ENCODE measurements at places on chromosomes 12 and 14.

GRCh38 chr12:43294916-43295315 lies 257.1 kb downstream of the ADAMTS20 start:
- no peak for DNase-seq

GRCh38 chr14:32728976-32729375 lies 209.7 kb upstream of the NPAS3 start:
- DNase-seq = no peak

DNA sequence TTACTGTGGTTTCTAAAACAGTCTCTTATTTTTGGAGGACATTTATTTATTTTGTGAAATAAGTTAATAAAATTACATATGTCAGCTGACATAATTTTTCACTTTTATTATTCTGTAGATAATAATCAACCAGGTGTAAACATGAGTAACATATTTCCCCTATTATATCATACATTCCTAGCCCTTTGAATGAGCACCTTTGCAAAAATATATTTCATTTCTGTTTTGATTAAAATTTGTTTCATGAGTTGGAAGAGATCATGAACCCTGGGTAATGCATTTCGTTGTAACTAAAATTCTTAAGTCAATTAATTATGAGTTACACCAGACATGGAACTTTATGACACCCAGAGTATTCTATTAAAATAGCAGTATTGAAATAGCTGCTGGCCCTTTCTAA lies 56.3 kb downstream of the SLC16A7 start:
- no peak for DNase-seq

GRCh38 chr12:82426081-82426480 lies 67.8 kb downstream of the METTL25 start:
- no peak for DNase-seq

GRCh38 chr12:7638760-7639555 lies 26.8 kb downstream of the APOBEC1 start:
- peak; percentile 35 for DNase-seq

DNA sequence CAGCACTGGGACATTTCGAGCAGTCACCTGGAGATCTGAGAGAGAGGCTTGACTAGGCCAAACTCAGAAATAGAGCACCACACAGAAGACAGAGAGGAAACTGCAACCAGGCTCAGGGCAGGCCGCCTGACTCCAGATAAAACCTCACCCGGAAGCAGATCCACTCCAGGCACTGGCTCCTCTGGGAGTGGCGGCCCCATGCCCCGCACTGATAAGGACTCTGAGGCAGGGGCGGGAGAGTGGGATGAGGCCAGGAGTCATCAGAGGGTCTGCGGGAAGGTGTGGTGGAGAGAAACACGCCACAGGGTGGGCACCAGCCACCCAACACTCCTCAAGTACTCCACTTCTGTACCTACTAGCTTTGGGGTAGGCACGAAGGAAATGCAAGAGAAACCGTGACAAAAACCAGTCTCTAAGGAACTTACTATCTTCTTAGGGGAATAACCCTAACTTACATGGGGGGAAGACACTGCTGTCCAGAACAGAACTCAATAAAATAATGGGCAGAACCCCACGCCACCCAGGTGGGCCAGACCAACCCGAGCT lies 71.3 kb downstream of the CHGA start:
- no peak for DNase-seq

DNA sequence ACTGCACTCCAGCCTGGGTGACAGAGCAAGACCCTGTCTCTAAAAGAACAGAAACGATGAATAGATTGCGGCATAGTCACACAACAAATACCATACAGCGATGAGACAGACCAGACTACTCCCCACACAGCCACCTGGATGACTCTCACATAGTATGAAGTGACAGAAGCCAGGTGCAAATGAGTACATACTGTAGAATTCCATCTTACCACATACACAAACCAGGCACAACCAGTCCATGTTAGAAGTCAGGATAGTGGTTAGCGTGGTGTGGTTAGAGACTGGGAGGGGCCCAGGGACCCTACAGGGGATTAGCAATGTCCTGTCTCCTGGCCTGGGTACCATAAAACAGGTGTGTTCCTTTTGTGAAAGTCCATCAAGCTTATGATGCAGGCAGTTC lies 53.8 kb downstream of the FAM222A start:
- DNase-seq = no peak

GRCh38 chr14:99267381-99267780 lies 4.6 kb downstream of the BCL11B start:
- DNase-seq = no peak

DNA sequence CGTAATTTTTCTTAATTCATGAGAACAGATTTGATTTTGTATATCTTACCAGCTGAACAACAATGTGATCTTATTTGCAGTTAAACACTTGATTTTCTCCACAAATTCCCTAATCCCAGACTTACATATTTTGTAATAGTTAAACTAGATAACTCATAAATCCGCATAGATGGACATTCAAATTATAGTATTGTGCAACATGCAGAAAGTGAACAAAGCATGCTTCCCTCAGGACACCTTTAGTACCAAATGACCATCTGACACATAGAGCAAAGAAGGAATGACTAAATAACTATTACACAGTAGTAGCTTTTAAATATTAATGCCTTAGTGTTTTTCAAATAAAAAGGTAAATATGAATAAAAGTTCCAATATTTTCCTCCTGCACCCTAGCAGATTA lies 88.9 kb downstream of the PAWR start:
- no peak for DNase-seq

DNA sequence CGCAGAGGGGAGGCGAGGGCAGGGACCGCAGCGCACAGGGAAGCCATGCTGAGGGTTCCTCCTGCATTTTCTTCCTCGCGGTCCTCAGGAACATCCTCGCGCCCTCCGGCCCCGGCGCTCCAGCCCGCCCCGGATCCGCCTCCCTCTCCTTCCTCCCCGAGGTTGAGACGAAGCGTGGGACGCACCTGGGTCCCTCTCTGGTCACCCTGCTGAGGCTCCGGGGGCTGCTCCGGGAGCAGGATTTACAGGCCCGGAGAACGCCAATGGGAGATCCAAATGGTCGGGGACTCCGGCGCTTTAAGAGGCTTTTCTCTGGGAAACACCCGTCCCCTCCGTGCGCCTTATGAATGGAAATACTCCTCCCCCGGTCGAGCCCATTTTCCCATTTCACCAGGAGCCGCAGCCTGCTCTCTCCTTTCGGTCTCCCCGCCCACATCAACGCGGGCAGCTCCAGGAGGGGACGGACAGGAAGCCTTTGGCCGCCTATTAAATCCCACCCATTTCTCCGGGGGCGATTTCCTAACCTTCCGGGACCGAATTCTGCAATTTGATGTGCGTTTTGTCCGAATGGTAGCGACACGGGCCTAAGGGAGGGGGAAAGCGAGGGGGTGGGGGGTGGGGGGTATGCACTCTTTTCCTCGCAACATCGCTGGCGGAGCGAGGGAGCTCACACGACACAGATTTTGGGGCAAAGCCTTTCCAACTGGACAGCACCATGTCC lies at the start of gene UNC79:
Gene UNC79 (plus strand): TSS at position 625 of the 721 bp plus-strand sequence. CDS start 91 bp downstream, at position 716.
- DNase-seq = no peak

DNA sequence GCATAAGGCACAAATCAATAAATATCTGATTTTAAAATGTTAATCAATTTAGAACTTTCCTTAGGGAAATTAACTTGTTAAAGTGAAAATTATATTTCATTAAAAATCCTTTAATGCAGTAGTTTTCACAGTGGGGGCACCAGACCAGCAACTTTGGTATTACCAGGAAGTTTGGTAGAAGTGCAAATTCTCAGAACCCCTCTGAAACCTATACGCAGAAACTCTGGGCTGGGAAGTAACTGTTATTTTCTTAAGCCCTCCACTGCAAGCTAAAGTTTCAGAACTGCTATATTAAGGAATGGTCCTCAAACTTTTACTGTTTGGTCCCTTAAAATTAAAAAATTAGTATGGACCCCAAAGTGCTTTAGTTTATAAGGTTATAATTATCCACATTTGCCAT lies 35.7 kb downstream of the GNPTAB start:
- DNase-seq = no peak

DNA sequence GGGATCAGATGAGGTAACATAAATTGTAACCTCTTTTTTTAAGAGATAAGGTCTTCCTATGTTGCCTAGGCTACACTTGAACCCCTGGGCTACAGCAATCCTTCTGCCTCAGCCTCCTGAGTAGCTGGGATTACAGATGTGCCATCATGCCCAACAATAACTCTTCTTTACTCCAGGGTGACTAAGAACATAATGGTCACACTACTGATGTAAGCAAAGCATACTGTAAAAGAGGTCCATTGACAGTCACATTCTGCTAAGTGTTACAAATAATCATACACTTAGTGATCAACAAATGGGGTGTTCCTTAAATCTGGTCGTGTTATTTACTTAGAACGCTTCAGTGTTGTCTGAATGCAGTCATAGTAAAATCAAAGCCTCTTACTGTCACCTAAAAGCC lies 68.9 kb downstream of the EPS8 start:
- no peak for DNase-seq

DNA sequence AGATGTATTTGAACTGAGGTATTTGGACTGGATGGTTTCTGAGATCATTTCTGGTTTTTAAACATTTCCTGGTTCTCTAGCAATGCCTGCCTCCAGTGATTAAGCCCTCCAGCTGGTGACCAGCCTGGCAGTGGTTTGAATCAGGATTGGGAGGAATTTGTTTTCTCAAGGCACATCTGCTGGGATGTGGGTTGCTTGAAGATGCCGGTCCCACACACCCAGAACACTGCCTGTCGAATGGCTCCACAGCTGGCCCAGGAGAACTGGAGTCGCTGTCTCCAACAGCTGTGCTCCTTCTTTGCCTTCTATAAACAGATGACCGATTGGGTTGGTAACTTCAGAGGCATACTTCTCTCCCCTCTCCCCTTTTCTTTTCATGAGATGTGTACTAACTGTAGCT lies 258.0 kb upstream of the DDHD1 start:
- DNase-seq = no peak

DNA sequence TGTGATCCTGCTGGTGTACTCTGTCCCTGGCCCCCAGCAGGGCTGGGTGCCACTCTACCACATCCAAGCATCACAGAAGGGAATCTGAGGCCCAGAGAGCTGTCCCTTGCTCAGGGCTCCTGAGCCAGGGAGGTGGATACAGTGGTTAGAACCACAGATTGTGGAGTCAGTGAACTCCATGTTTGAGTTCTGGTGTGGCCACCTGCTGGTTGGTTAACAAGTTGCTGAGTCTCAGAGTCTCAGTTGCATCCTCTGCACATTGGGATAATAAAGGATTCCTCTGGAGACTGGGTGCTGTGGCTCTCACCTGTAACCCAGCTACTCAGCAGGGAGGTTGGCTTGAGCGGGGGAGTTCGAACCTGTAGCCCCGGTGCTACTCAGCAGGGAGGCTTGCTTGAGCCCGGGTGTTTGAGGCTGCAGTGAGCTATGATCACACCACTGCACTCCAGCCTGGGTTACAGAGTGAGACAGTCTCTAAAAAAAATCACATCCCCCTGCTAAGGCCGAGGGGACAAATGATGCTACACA lies 39.4 kb downstream of the MVK start:
- DNase-seq = no peak

DNA sequence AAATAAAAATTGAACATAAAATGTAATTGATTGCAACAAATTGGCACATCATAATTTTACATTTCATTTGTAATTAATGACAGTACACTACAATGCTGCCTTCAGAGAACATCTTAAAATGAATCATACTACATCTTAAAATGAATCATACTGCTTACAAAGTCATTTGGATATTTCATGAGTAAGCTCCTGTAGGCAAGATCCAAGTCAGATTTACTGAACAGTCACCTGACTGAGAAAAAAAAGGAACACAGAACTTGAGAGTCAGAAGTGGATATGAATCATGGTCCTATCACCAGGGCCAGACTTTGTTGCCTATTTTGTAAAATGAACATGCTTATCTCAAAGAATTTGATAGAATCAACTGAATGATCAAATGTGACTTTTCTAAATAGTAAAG lies 32.7 kb upstream of the FBLN5 start:
- no peak for DNase-seq

GRCh38 chr14:91264151-91265150 lies 19.9 kb upstream of the GPR68 start:
- DNase-seq = no peak

- DNase-seq = no peak
Observed at GRCh38 chr14:75094896-75095295, 25.5 kb downstream of the ZC2HC1C start.

- no peak for DNase-seq
Observed at GRCh38 chr12:49314811-49315210, 8.2 kb upstream of the TROAP start.

GRCh38 chr14:89507521-89507920 lies 90.5 kb upstream of the FOXN3 start:
- no peak for DNase-seq

GRCh38 chr14:79663453-79663852 lies 547.9 kb downstream of the DIO2 start:
- no peak for DNase-seq

GRCh38 chr12:108232565-108232964 lies 103.5 kb downstream of the WSCD2 start:
- DNase-seq = no peak

- no peak for DNase-seq
Observed at GRCh38 chr12:88552610-88553079, 27.6 kb downstream of the KITLG start.

- DNase-seq = peak; percentile 52
Observed at GRCh38 chr12:57243521-57244311, 7.3 kb downstream of the STAC3 start.

DNA sequence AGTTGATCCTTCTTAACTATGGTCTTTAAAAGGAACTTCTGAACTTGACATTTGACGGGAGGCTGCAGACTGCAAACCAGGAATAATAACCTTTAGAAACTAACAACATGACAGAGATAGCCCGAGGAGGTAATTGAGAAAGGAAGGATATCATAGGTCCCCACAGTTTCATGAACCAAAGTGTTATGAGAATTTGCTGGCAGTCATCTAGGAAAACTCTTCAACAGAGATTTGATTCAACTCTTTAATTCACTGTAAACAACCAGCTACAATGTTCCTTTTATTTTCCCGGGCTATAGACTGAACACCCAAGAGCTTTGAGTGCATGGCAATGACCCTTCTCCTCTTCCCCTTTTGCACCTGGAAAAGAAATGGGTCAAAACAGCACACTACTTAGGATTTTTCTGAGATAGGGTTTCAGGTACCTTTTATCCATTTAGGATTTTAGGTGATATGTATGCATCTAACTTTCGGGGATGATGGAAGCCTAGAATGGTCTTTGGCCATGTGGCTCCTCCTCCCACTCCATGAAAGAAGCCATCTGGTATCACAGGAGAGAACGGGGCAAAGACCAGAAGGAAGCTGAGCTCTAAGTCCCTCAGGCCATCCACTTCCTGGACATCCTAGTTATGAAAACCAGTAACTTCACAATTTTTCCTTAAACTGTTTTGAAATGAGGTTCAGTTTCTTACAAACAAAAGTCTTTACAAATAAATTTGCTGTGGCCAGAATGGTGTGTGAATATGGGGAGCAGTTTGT lies 23.0 kb downstream of the GLT8D2 start:
- no peak for DNase-seq

DNA sequence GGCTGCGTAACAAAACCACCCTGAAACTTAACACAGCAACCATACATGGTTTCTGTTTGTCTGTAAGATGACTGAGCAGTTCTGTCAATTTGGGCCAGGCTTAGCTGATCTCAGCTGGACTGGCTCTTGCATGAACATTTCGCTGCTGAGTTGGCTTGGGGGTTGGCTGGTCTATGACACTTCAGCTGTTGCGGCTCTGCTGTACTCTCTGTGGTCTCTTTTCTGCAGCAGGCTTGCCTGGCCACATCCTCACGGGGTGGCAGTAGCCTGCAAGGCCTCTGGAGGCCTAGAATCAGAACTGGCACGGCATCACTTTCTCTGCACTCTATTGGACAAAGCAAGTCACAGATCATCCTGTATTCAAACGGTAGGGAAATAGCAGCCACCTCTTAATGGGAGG lies 216.2 kb downstream of the BCL11B start:
- peak; percentile 20 for DNase-seq

Data from stimulated activated CD8-positive, alpha-beta memory T cell treated with anti-CD3 and anti-CD28 coated beads, Interleukin-7, amount 100 ng/mL, for 1 hour (primary cell).